ENCODE measurements at places on chromosomes 5 and 9.
A peak's percentile ranks its signal among the peaks of the same experiment; 100 is the strongest.

GRCh38 chr9:81424431-81424830 lies 264.9 kb downstream of the TLE1 start:
- DNase-seq = no peak

DNA sequence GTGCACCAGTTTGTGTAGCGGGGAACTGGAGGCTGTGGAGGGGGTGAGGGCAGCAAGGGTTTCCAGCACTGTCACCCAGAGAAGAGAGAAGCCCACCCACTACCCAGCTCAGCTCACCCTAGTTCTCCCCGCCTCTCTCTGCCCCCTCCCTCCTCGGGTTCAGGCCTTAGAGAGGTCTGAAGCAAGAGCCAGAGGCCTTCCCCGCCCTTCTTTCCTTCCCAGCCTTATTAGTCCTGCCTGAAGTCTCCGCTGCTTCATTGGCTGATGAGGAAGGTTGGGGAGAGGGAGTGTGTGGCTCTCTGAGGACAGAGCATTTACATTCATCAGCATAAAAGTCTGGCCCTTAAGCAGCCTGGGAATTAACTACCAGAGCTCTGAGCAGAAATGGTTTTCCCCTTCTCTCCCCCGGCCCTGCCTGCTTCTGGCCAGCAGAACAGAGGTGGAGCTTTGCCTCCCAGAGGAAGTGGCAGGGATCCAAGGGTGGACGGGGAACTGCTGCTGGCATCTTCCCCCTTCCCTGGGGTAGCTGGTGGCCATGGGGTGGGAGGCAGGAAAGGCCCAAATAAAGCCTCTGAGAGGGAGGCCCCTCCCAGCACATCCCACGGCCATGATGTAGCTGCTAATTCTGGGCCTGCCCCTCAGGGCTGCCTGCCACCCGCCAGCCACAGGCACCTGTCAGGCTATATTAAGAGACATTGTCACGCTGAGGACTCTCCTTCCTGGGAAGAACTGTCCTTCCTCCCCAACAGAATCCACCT lies 4.1 kb downstream of the DNAJB5 start:
- no peak for DNase-seq

- DNase-seq = no peak
Measured at GRCh38 chr5:53076014-53076583, 33.5 kb downstream of the MOCS2 start.

DNA sequence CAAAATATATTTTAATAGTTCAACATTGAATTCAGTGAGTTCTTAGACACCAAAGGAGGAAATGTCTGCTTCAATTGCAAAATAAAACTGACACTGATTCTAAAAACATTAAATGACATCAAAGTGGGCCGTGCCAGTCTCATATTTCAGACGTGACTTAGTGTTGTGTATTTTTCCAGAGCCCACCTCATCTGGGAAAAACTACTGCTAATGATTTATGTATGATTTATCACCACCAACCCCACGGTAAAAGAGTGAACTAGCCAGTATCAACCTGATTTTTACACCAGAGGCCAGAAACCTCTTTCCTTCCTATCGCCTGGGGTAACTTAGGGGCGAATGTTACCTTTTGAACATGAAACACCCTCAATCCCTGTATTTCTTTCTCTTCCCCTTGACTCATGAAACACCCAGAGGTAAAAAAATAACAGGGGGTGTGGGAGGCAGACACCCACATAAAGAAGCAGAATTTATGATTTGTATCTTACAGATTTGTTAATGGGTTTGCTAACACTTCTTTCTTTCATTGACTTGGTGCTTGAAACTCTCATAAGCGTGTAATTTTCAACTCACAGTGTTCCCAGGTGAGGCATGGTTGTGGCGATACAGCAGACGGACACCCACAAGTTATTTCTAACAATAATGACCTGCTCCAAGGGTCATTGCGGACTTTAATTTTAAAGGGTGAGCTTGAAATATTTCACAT lies 56.4 kb upstream of the FANCC start:
- DNase-seq = peak; percentile 36

All from NCI-H460 (cell line).